NCI-H774 (cell line): ENCODE measurements at places on chromosomes 11 and 22.

DNA sequence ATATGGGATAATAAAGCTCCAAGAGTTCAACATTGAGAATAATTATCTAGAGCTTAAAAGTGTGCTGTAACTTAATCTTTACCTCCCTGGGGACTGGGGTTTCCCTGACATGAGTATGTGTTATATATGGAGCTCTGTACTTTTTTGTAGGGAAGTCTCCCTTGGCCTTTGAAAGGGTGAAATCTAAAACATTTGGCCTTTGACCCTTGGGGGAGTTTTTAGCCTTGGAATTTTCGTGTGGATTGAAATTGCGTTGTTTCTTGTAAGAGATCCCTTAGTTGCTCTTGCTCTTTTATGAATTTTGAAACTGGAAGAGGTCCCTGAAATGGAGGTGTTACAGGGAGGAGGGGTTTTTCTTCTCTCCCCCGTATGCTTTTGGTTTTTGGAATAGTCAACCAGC, 450.0 kb downstream of the NELL1 start:
- no peak for DNase-seq

- no peak for DNase-seq
These were observed 56.6 kb upstream of the FDX1 start for GRCh38 chr11:110373051-110373702.

GRCh38 chr22:44731357-44731970, 20.9 kb upstream of the ARHGAP8 start:
- DNase-seq = no peak

- DNase-seq = no peak
These were observed 613.8 kb downstream of the BRD1 start for GRCh38 chr22:49213731-49214352.

DNA sequence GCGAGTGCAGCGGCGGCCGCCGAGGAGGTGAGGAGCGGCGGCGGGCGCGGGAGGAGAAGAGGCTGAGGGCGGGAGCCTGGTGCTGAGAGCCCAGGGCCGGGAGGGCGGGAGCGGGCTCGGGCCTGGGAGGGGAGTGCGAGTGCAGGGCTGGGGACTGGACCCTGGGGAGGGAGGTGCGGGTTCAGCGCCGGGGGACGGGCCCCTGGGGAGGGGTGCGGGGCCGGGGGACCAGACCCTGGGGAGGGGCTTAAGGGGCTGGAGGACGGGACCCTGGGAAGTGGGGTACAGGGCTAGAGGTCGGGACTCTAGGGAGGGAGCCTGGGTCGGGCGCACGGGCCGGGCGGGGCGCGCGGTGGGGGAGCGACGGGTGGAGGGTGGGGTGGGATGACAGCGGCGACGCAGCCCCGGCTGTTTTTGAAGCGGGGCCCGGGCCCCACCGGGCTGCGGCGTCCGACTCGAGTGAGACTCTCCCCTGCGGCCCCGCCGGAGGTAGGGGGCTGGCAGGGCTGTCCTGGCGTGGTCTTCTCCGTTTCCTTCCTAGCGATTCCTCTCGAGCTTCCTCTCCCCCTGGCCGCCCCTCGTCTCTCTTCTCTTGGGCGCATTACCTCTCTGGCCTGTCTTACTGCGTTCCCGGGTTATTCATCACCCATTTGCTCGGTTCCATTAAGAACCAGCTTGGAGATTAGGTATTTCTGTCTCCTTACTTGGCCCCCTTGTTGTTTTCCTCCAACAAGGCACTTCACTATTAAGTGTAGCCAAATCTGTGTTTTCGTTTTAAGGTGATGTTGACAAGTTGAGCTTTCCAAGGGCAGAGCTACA, 754 bp downstream of the NUP50 start:
- DNase-seq = no peak

DNA sequence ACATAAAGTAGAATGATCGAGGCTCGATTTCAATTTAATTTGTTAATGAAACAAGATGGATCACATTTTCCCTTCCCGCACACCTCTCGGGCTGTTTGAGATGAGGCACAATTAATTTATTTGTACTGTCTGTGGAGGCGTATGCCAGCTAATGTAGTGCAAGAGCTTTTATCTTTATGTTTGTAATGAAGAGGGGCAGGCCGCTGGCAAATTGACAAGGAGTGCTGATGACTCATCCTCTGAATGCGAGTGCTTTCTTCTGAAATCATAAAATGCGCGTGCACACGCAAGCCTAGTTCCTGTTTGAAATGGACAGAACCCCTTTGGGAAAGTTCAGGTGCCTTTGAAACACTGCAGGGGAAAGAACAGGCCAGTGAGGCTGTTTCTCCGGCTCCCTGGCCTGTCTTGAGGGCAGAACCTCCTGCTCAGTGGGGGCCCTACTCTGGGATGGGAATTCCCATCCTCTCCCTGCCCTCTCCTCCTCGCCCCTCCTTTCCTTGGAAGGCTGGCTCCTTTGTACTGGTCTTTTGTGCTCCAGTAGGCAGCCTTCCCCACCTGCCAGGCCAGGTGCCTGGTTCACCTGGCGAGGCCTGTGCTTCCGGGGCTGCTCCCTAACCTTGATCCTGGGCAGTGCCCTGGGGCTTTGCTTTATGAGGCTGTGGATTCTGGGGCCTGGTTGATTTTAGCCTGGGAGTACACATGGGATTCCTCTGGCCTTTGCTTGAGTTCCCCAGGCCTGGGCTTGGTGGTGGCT, 50.3 kb downstream of the TEAD1 start:
- peak; percentile 90 for DNase-seq

- no peak for DNase-seq
These were observed 8.2 kb downstream of the SDF2L1 start for GRCh38 chr22:21650280-21650679.

DNA sequence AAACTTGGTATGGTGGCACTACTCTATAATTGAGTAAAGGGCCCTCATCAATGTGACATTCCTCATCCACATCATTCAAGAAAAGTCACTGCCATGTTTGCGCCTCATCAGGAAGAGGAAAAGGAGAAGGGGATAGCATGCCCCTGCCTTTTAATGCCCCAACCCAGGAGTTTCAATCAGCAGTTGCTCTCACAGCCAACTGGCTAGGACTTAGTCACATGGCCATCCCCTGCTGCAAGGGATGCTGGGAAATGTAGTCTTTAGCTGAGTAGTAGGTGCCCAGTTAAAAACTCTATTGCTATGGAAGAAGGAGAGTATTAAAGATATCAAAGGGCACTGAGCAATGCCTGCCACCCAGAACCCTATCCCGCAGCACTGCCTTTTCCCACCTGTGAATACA, 10.9 kb upstream of the CCND1 start:
- DNase-seq = no peak

DNA sequence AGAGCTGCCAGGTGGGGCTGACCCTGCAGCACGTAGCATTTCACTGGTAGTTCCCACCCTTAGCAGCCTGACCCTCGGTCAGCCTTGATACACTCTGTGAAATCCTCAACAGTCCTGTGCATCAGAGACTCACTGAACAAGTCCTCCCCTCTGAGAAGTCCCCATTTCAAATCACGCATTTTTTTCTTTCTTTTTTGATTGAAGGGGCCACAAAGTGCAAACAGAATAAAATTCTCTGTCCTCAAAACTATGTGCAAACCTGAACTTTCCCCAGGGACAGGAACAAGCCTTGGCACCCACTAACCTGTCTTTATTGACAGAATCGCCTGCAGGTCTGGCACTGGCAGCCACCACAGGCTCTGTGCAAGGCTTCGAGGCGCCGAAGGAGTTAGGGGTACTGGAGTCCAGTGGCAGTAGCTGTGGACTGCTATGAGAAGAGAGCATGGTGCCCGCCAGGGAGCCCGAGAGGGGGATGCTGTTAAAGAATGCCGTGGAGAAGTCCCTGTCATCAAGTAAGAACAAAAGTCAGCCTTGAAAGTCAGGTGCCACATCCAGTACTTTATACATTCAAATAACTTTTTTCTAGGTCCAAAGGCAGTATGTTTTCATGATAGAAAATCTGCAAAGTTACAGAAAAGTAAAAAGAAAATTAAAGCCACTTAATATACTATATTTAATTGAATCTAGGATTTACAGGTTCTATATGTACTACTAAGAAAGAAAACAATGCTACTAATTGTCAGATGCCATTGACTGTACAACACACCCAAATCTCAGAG, 53.8 kb downstream of the HIRA start:
- no peak for DNase-seq

DNA sequence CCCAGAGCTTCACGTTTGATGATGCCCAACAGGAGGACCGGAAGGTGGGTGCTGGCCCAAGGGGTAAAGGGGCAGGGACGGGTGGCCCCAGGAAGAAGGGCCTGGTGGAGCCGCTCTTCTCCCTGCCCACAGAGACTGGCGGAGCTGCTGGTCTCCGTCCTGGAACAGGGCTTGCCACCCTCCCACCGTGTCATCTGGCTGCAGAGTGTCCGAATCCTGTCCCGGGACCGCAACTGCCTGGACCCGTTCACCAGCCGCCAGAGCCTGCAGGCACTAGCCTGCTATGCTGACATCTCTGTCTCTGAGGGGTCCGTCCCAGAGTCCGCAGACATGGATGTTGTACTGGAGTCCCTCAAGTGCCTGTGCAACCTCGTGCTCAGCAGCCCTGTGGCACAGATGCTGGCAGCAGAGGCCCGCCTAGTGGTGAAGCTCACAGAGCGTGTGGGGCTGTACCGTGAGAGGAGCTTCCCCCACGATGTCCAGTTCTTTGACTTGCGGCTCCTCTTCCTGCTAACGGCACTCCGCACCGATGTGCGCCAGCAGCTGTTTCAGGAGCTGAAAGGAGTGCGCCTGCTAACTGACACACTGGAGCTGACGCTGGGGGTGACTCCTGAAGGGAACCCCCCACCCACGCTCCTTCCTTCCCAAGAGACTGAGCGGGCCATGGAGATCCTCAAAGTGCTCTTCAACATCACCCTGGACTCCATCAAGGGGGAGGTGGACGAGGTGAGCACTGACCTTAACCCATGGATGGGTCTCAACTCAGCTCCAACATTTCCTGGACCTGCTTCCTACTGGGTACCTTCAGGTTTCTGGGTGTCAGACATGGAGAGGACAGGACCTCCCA, 2.0 kb downstream of the RIC8A start:
- DNase-seq = no peak

DNA sequence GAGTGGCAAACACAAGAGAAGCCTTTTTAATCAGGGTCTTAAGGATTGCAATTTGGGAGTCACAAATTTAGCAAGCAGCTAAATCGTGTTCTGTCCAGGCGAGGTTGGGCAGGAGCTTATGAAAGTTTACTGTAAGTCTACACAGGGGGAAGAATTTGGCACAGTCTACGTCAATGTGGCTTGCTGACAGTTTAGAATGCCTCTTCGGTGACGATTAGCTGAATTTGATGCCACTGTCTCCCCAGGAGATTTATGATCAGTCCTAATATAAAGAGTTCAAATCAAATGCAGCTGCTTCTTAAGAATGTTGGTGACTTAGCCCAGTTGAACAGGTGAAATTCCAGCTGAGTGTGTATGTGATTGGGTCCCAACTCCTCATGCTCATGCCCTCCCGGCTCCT, 114.1 kb upstream of the CLPB start:
- no peak for DNase-seq

GRCh38 chr11:34641456-34641855, 20.6 kb downstream of the EHF start:
- no peak for DNase-seq

DNA sequence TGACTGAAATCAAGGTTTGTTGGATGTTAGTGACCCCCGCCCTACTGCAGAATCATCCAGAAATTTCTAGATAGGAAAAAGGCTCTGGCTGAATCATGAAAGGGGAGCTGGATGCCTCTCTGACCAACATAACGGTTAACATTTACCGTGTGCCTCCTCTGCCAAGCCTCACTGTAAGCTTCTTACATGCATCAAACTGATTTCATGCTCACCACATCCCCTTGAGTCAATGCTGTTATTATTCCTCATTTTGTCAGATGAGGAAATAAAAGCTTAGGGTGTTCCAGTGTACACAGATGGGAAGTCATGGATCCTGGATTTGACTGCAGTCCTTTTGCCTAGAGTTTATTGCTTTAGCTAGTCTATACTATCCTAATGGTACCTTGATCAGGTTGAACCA, 5.9 kb upstream of the HMOX1 start:
- no peak for DNase-seq

DNA sequence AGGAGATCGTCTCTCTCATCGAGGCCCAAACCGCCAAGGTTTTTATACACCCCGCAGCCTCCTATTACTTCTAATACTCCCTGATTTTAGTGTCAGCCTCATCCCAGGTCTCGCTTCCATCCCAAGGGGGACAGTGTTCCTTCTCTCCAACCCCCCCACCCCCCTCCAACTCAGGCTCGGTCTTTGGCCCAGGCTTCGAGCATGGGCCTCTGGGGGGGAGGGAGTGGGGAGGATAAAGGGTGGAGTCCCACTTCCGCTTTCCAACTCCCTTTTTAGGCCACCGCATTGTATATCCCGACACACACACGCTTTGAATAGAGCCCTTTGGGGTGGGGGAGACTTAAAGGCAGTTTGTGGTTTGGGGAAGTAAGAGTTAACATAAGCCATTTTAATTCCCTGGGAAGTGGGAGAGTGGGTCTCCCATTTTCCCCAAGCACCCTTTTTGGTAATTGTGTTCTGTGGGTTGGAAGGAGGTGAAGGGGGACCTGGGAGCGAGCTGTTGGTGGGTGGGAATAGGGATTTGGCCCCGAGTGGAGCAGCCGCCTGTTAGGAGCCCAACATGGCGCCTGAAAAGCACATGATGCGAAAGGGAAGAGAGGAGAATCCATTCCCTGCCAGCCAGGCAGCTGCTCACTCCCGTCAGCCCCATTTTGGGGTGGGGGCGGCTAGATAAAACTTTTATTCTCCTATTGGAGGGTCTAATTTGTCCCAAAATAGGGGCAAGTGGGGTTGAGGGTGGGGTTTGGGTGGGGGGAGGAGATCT, 844 bp downstream of the PCF11 start:
- DNase-seq = peak; percentile 20

DNA sequence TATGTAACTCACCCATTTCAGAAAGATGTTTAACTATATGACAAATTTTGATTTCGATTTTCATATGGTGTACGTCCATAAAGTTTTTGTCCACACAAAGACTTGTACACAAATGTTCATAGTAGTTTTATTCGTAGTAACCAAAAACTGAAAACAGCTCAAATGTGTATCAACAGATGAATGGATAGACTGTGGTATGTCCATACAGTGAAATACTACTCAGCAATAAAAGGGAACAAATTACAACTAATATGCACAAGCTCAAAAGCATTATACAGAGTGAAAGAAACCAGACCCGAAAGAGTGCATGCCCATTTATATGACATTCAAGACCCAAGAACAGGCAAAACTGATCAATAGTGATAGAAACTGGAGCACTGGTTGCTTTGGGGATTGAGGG, 64.0 kb downstream of the MN1 start:
- no peak for DNase-seq

GRCh38 chr11:109423466-109424190, 1.6 kb downstream of the C11orf87 start:
- DNase-seq = no peak

DNA sequence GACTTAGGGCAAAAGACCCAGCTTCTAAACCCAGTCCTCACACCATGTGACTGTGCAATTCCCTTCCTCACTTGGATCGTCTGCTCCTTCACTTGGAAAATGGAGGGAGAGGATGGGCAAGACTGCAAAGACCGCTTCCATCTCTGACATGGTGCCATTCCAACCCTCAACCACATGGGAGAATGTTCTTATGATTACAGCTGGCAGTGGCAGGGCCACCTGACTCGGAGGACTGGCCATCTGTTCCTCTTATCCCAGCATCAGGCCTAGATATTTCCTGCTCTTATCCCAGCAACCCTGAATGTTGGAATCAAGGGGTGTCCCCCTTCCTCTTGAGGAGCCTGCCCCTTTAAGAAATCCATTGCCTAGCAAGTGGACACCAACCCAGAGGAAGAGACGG, 15.4 kb downstream of the DSCAML1 start:
- no peak for DNase-seq
